GM12864 (cell line): ENCODE measurements at places on chromosomes 3 and 15.

- DNase-seq: no peak
These were observed 22.3 kb downstream of the GMNC start for GRCh38 chr3:190840146-190840545.

- DNase-seq: no peak
These were observed 10.5 kb downstream of the PTX3 start for GRCh38 chr3:157447026-157447694.

DNA sequence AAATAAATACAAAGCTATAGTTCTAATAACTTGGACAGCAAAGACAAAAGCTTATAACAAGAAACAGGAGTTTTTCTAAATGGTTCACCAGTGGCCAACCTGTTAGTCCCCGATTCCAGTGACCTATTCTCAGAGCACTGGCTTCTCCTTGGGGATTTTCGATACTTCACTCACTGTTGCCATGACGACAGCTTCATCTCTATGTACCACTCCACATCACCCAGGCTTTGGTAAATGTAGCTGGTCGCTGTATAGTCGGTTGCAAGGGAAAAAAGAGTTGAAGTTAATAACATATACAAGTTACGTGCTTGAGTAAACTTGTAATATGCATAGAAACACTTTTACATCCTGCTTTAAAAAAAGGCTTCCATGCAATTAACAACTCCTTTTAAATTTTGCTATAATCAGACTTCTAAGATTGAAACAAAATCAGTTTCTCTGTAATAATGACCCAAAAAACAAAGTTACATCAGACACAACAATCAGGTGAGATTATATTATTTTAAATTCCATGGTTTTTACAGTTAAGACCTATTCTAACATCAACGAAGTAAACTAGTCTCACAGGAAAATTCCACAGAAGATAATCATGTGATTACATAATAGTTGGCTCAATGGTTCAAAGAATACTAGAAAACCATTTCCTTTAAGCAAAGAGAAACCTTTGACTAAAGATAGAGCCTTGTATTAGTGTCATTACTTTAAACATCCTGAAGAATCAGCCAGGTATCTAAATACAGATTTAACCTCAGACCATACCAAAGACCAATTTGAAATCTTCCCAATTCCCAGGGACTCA, 2.9 kb downstream of the CCNL1 start:
- DNase-seq: no peak

DNA sequence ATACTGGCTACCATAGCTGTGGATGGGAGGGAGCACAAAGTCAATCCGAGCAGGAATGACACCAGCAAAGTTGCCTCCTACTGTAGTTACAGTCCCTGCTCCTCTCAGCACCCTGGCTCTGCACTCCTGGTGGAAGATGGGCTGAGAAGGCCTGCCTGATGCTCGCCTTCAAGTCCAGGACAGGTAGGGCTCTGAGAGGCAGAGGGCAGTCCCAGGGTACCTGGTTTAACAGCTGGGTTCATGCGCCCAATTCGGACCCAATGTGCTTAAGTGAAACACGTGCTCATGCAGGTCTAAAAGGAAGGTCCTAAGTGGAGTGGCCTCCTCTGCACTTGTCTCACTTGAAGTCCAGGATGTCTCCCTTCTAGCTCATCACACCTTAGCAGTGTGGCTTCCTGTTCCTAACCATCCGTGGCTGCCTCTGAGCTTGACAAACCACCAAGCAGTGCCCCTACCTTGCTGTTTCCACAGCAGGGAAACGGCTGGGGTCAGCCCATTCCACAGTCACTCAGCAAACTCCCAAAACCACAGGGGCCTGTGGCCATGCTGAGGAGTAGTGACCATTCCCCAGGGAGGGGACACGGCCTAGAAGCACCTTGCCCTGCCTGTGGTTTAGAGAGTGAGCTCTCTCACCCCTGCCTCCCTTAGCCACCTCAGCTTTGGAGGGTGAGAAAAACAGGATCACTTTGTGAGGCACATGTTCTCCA, 3.9 kb upstream of the MUSTN1 start:
- DNase-seq: no peak

DNA sequence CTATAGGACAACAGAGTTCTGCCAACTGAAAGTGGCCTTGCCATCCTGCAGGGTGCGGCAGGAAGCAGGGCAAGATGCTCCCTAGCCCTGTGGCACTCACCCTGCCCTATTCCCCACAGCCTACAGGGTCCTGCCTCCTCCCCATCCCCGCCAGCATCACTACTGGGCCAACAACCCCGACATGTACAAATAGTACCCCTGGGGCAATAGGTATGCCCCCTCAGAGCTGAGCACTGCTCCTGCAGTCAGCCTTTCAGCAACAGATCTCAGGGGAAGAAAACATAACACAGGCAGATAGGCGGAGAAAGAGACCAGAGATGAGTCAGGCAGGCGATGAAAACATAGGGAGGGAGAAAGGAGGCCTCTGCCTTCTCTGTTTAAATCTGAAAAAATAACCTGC, 74.7 kb downstream of the XXYLT1 start:
- no peak for DNase-seq

DNA sequence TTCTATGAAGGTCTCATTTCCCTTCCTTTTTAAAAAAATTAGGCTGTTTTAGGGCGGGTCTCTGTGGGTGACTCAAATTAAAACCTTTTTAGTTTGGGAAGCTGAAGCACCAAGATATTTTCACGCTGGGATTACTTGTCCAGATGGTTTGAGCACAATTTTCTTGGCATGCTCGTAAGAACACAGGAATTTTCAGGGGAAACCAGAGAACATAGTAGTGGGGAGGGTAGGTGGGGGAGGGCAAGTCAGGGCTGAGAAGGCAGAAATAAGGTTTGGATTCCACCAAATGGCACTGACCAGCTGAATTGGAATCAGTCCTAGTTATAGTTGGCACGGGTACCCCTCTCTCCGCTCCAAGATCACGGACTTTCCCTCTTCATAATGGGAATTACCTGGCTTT, 97.3 kb upstream of the LRIG1 start:
- DNase-seq: no peak

- DNase-seq: no peak
These were observed 2.2 kb upstream of the ULK3 start for GRCh38 chr15:74845208-74845568.

- DNase-seq: no peak
These were observed 29.7 kb upstream of the NR2F2 start for GRCh38 chr15:96300836-96301235.

DNA sequence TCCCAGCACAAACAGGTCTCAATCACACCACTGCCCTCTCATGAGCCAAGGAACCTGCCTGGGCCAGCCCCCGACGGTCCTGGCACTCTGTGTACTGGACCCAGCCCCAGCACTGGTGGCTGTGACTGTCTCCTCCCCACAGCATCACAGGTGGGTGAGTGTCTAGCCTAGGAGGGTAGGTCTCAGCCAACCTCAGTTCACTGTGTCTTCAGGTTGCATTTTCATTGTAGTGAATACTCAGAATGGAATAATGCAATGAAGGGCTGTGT, 163.4 kb upstream of the NSMCE3 start:
- no peak for DNase-seq

DNA sequence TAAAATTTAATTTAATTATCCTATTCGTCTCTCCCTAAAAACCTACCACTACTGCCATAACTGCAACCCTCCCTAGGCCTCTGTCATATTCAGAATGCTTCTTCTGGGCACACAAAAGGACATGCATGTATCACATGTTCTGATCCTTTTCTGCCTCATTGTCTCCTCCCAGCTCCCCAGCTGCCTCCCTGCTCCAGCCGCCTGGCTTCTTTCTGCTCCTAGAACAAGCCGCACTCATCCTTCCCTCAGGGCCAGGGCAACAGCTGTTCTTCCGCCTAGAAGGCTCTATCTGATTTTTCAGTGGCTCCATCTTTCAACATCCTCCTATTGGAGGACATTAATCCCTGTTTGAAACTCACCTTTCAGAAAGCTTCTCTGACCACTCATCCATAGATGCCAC, 38.6 kb downstream of the TMED3 start:
- DNase-seq: no peak

- no peak for DNase-seq
These were observed 18.9 kb downstream of the SRGAP3 start for GRCh38 chr3:9230596-9230995.

DNA sequence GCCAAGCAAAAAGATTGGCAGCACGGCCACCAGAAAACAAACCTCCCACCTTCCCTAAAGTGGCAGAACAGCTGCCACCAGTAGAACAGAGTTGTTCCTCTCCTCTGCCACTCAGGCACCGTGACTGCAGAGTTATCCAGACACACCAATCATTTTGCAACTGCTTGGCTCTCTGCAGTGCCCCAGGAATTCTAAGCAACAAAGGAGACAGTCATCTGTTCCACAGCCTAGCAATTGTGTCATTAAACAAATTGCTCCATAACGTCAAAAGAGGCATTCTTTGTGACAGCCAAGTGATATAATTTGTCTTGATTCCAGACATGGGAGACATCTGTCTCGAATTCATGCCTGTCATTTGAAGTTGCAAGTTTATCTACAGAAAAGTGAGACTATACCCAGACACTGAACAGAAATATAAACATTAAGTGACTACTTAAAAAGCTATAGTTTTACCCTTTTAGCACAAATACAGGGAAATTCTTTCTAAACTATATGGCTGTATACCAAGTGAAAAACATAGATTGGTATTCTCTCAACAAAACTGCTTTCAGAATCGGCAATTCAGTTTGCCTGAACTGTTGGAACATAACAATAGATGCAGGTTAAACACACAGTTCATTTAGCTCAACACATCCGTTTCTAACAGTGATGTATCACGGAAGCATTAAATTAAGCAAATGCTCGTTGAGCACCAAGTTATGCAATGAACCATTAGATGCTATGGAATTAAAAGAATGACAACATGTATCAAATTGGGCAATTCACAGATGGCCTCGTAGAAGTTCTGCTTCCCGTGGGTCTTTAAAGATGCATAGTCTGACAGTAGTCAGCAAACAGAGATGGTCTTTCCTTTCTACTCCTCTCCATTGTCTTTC, 281.3 kb downstream of the FGF12 start:
- no peak for DNase-seq

GRCh38 chr3:171802590-171802956, 7.7 kb downstream of the PLD1 start:
- DNase-seq: no peak

DNA sequence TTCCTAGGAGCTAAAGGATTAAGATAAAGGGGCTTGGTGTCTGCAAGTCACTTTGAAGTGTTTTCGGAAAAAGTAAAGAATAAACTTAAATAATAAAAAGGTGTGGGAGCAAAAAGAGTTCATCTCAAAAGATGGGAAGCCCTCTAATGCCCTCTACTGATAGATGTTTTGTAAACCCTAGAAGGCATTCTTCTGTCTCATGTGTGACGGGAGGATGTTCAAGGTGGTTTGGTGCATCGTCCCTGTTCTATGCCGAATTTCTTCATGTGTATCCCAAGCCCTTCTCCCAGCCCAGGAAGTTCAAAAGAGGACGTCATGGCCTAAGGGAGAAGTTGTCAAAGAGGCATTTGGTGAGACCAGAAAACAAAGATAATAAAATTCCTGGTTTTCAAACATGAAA, 37.2 kb downstream of the CCK start:
- DNase-seq: no peak

- DNase-seq: no peak
These were observed 9.4 kb upstream of the SMCO1 start for GRCh38 chr3:196524527-196524926.

- DNase-seq: no peak
These were observed 84.2 kb downstream of the MYO9A start for GRCh38 chr15:72033711-72034110.

DNA sequence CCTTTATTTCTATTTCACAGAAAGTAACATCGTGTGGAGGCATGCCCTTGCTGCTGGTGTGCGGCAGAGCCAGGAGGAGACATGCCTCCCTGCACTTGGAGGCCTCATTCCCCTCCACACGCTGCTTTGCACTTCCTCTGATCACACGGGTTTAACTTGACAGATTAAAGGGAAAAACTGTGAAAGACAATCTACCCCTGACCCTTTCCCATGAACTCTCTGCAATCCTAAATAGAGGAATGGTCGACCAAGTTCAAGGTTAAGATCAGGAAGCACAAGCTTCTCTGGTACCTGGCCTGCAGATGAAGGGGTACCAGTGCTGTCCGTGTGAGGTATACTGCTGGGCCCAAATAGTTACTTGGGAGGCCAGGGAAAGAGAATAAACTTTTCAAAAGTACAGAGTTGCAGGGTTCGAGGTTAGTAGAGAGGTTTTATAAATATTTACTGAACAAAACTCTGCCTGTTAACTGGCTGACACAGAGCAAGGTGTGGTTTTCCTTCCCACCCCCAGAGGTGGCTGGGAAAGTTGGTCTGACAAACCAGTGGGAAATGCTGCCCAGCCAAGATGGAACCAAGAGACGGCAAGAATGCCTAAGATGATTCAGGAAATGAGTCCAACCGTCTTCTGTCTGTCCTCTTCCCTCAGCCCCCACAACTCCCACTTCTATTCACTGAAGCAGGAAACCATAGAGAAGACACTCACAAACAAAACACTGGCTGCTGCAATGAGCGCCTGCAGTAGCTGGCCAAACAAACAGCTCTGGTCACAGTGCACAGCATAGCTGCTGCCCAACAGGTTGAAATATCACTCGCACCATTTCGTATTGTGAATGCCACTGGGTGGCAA, 79.6 kb downstream of the IGF2BP2 start:
- DNase-seq: peak; percentile 21

- DNase-seq: no peak
These were observed 58.7 kb upstream of the ARHGEF26 start for GRCh38 chr3:154062513-154062912.

DNA sequence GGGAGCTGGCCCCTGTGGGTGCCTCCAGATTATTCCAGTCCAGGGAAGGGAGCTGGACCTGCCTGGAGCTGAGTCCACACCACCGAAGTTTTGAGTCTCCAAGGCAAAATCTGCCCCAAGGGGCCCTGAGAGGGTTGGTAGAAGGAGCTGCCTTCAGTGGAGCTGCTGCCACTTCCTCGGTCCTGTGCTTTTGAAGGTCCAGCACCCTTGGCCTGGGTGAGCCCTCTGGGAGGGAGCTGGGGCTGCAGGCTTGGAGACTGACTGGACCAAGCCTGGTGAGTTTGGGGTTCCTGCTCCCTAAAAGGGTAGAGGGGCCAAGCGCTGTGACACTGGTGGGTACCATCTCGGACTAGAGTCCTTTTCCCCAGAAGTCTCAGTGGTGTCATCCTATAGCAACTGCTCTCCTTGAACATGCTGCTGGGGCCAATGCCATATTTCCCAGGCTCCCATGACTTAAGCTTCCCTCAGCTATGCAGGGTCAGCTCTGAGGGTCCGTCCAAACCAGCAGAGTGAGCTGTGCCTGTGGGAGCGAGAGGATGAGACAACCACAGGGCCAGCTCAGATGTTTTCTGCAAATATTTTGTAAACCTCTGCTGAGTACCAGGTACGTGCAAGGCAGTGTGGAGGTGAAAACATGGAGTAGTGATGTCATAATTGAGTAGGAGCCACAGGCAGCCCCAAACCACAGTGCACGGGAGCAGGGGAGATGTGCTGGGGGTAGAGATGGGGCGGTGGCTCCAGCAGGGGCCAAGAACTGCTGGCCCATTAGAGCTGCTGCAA, 96.0 kb downstream of the ABHD5 start:
- no peak for DNase-seq

DNA sequence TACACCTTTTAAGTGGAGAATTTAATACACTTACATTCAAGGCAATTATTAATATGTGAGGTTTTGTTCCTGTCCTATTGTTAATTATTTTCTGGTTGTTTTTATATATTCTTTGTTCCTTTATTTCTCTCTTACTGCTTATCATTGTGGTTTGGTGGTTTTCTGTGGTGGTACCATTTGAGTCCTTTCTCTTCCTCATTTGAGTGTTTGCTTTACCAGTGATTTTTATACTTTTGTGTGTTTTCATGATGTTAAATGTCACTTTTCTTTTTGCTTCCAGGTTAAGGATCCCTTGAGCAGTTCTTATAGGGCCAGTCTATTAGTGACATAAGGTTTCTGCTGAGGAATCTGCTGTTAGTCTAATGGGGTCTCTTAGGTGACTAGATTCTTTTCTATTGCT, 116.5 kb downstream of the LRRK1 start:
- DNase-seq: peak; percentile 29
